Glutamatergic neuron (in vitro differentiated cells): ENCODE measurements at places on chromosomes 7 and 10.

DNA sequence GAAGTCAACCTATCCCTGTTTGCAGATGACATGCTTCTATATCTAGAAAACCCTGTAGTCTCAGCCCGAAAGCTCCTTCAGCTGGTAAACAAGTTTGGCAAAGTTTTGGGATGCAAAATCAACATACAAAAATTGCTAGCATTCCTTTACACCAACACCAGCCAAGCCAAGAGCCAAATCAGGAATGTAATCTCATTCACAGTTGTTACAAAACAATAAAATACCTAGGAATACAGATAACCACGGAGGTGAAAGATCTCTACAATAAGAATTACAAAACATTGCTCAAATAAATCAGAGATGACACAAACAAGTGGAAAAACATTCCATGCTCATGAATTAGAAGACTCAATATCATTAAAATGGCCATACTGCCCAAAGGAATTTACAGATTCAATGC is 50.4 kb upstream of the ZNF365 start:
- no peak for DNase-seq

DNA sequence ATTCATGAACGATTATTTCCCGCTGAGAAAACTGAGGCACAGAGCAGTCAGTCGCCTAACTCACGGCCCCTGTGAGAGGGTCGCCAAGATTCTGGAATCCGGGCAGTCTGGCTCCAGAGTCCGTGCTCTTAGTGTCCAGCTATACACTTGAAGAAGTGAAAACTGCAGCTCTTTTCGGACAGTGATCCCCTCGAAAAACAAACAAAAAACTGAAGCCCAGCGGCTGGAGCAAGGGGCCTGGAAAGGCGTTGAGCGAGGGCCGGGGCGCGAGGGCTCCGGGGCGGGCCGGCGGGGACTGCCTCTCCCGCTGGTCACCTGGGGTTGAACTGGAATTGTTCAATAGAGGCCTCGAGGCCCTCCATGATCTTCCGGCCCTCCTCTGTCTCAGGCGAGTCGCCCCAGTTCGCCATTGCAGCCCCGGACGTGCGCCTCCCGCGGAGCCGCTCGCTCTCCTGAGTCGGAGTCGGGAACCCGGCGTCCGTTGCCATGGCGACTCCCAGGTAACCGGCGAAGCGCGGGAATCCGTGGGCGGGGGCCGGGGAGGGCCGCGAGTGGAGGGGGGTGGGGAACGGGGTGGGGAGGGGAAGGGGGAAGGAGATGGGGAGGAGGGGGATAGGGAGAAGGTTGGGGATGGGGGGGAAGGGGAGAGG is 881 bp downstream of the C10orf67 start:
- DNase-seq = peak; percentile 56

DNA sequence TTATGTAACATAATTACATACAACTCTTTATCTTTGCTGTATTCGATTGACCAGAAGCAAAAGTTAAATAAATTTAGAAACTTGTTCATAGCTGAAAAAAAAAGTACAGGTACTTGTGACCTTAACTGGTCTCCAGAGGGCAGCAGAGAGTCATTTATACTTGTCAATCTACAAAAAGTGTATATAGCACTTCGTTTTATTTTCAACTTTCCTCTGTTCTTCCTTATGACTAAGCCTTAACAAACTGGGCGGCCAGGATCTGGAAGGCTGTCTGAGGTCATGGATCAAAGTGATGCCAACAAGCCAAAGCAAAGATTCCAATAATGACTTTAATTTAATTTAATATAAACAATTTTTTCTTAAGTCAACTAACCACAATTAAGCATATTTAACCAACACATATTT is 29.8 kb downstream of the C10orf67 start:
- DNase-seq = no peak

DNA sequence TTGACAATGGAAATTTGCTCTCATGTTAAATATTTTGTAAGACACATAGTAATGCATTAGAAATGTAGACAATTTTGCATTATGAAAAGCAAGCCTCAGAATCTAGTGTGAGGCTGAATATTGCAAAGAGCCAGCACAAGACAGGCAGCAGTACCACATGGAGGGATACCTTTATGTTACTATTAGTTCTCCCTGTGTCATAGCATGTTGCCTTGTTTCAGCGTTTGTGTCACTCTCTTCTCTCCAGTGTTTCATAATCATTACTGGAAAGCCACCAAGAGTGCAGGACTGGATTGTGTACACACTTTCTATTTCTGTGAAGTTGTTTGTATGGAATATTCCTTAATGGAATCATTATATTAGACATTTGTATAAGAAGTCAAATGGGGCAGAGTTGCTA is 8.5 kb downstream of the AHR start:
- no peak for DNase-seq

DNA sequence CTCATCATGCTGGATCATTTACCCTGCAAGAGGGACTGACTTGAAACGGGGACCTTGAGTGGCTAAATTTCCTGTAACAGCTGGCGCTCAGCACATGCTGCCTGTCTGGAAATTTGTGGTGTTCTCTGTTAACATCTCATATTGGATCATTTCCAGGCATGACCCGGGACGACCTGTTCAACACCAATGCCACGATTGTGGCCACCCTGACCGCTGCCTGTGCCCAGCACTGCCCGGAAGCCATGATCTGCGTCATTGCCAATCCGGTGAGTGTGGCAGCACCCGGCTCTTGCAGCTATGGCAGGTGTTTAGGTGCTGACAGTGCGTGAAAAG is 9.9 kb downstream of the MDH2 start:
- DNase-seq = no peak

DNA sequence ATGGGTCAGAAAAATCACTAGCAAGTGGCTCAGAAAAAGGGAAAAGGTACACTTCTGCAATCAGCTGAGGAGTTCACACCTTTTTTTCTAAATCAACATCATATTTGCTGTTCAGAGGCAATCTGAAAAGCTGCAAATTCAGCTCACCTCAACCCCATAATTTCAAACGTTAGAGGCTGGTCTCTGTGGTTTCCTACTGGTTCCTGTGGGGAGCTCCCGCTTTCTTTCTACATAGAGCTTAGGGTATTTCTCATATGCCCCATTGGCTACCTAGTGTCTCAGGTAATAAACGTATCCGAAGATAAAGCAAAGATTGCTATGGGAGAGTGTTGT is 5.2 kb upstream of the ZNF22 start:
- no peak for DNase-seq

DNA sequence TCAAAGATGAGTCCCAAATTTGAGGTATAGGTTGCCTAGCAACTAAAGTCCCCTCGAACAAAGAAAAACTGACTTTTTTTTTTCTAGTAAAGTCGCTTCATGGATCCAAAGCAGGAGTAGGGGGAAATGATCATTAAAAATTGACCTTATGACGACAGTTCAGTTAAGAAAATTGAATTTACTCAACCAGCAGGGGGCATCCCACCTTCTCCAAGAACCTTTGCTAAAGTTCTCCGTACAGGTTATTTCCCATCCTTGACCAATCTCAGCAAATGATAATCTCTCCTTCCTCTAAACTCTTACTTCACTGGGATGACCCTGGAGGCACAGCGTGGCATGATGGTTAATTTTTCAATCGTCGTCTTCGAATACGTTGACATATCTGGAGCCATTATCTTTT is 228.3 kb downstream of the CALN1 start:
- no peak for DNase-seq

- no peak for DNase-seq
Measured at GRCh38 chr7:115293628-115294240, 371.8 kb downstream of the MDFIC start.

- no peak for DNase-seq
Measured at GRCh38 chr7:156055206-156055822, 243.1 kb upstream of the SHH start.

GRCh38 chr10:78936412-78937342 is 132.1 kb upstream of the ZMIZ1 start:
- no peak for DNase-seq

DNA sequence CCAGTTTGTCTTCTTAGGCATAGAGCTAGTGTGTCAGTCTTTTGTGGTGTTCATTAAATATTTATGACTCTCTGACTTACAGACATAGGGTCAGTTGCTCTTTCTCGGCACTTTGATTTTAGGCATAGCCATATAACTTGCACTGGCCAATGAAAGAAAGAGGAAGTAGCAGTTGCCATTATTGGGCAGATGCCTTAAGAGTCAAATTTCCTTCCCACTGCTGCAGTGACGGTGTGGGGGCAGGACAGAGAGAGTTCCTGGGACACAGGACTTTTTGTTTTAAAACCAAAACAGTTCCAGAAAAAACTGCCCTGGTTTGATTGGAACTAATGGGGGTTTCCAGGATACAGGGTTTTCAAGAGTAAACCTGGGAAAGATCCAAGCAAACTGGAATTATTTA is 60.2 kb upstream of the PHF14 start:
- DNase-seq = no peak

- DNase-seq = no peak
Measured at GRCh38 chr10:59435707-59436106, 73.4 kb upstream of the FAM13C start.

DNA sequence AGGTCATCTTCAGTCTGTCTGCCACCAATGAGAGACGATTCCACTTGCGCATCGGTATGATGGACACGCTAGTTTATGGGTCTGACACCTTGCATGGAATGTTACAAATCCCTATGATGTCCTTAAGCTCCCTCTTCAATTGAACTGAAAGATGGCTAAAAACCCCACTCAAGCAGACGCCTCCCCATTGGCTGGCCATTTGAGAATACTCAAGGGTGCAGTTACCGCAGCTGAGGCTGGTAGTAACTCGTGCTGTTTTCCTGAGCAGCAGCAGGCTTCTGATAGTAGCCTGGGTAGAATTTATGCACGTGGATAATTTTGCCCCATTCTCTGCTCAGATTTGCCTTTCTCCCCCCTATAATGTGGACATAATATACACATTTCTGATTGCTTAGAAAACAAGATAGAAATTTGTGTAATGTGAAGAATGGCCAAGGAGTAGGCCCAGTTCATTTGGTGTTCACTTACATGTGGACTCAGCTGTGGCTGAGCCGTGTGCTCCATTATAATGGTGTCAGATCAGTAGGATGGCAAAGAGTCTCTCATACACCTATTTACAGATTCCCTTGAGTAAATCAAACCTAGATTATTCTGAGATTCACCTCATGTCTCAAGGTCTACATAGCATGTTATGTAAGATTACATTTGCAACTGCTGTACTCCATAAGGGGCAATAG is 142.8 kb downstream of the HIBADH start:
- DNase-seq = peak; percentile 62

DNA sequence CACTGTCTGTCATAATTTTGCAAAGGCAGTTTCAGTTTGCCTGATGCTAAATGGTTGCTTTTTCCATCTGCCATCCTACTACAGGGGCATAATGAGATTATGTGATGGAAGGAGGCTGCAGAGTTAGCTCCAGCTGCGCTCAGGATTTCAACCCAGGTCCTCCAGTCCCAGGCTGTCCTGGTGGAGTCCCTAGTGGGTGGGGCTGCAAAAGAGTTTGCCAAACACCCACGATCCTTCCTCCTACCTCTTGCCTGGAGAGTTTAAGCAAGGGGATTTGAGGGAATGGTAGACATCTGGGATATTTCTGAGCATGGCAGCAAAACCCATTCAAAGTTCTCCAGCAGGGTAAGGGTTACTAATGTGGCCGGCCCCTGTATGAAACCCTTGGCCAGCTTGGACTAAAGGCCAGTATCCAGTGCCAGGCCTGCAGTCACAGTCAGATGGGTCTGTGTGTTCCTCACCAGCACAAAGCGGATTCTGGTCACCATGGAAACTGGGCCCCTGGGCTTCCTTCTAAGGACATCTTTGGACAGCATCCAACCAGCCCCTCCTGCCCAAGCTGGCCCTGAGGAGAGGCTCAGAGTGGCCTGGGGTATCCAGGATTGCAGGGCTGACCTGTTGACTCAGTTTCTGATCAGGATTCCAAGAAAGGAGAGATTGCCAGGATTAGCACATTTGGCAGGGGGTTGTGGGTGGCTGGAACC is 42.7 kb upstream of the CHST3 start:
- peak; percentile 36 for DNase-seq

GRCh38 chr10:63313066-63313717 is 152.6 kb downstream of the JMJD1C start:
- DNase-seq = no peak
